ENCODE measurements at places on chromosomes 6 and 20. TPM values are rescaled to one million over a fixed set of nuclear protein-coding genes. Genes with fewer than 3 reads are reported as not detected.

Gene LCA5
- total RNA-seq: 1.3 TPM

Gene HLA-G
- not detected for total RNA-seq

Gene WFDC11
- total RNA-seq: not detected

Gene WFDC5
- total RNA-seq: not detected

Gene VSX1
- not detected for total RNA-seq

Gene ARFGEF3
- total RNA-seq: 3.9 TPM

Gene DEF6
- total RNA-seq: 2.6 TPM

Gene METTL24
- 6.6 TPM for total RNA-seq

Gene EDEM2
- total RNA-seq: 37.5 TPM

Gene TUBB1
- not detected for total RNA-seq

Gene HTR1B
- total RNA-seq: 1.4 TPM

Gene RIMS4
- total RNA-seq: not detected

Gene GCNT2
- 4.4 TPM for total RNA-seq

Gene BFSP1
- 8.6 TPM for total RNA-seq

Gene CLPSL1
- not detected for total RNA-seq

Gene NHLRC1
- 1.9 TPM for total RNA-seq

Gene GATA5
- not detected for total RNA-seq

Gene EIF2S2
- 34.9 TPM for total RNA-seq

Gene CHD6
- total RNA-seq: 9.0 TPM

Gene ZBTB46
- total RNA-seq: 5.6 TPM

Gene SYCP2
- total RNA-seq: 0.13 TPM

Gene LHFPL5
- total RNA-seq: 0.13 TPM

Gene ATP9A
- 47.7 TPM for total RNA-seq

Gene CFB
- total RNA-seq: 0.33 TPM

Gene EYS
- not detected for total RNA-seq

Gene FAM209A
- not detected for total RNA-seq

Gene HNF4A
- total RNA-seq: not detected

Gene KCNK5
- total RNA-seq: 0.16 TPM

Gene TNFRSF6B
- 127 TPM for total RNA-seq

Gene CTAGE9
- not detected for total RNA-seq

Gene OR2H2
- total RNA-seq: not detected

Gene MYLK4
- total RNA-seq: 0.16 TPM

Gene CPNE5
- 0.13 TPM for total RNA-seq

Gene OGFR
- total RNA-seq: 39.6 TPM

Gene SLC22A16
- total RNA-seq: not detected

Gene BANF2
- total RNA-seq: not detected

Gene MUC22
- not detected for total RNA-seq

Gene FKBP5
- 48.2 TPM for total RNA-seq

Gene LY6G6F
- not detected for total RNA-seq

Gene PBOV1
- total RNA-seq: not detected

Gene TMEM244
- total RNA-seq: not detected

Gene FOXC1
- total RNA-seq: 17.6 TPM

Gene MEI4
- total RNA-seq: not detected

Gene LY86
- not detected for total RNA-seq
